ENCODE measurements at places on chromosomes 3 and 15.

DNA sequence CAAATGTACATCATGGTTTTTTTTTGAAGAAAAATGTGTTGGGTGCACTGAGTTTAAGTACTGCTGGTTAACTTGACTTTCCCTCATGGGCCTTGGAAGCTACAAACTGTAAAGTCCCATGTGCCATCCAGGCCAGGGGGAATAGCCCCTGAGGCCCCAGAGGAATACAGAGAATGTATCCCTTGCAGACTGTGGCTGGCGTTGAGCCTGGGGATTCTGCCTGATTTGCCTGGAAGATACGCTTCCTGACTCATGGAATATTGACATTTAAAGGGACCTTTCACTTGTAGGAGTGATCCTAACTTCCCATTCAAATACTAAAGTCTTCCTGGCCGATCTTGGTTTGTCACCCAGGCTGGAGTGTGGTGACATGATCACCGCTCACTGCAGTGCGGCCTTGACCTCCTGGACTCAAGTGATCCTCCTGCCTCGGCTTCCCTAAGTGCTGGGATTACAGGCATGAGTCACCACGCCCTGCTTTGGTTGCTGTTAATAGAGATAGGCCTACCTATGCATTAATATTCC is 42.0 kb downstream of the ADAMTSL3 start:
- DNase-seq: no peak

GRCh38 chr3:192033246-192033645 is 572.3 kb downstream of the PYDC2 start:
- DNase-seq: no peak

GRCh38 chr3:126924458-126924857 is 58.5 kb upstream of the PLXNA1 start:
- DNase-seq: no peak

DNA sequence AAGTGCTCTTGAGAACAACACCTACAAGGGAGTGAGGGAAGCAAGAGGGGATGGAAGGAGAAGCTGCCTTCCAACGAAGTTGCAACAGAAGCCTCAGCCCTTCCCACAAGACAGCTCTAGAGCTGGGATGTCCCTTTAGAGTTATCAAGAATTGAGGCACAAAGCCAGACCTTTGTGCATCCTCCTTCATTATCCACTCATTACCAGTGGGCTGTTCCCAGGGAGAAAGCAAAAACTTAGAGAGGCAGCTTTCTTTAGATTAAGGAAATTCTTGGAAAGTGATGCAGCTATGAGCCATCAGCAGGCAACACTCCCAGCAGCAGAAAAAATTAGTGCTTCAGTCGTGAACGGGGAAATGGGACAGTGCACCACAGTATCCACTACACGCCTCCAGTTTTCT is 10.6 kb upstream of the CD96 start:
- DNase-seq: no peak

DNA sequence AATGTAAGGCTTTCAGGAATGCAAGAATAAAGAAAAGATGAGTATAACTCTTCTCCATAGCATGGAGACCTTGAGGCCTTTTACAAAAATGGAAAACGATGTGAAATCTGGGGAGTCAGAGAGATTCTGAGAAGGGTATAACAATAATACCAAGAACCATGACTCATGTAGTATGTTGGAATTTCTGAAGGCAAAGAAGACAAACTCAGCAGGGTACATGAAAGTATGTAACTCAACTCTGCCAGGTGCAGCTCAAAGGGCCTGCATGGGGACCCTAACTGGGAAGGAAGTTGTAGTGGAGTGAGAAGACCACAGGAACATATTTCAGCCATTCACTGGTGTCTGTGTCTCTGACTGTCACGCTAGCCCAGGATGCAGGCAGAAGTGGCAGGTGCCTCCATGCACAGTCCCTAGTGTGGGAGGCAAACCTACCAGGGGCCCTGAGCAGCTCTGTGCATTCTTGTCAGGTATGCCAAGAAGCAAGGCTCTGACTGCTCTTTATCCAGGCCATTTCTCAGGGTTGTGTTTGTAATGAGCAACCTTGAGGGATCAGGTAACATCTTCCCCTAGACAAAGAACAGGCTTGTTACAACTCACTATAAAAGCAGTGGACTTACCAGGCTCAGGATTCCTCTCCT is 57.2 kb downstream of the GPR156 start:
- no peak for DNase-seq

GRCh38 chr3:126433105-126433430 is 38.4 kb downstream of the CFAP100 start:
- no peak for DNase-seq

GRCh38 chr15:23083115-23083514 is 43.7 kb upstream of the TUBGCP5 start:
- no peak for DNase-seq

- no peak for DNase-seq
These were observed 43.7 kb downstream of the LRRC49 start for GRCh38 chr15:70936326-70936725.

DNA sequence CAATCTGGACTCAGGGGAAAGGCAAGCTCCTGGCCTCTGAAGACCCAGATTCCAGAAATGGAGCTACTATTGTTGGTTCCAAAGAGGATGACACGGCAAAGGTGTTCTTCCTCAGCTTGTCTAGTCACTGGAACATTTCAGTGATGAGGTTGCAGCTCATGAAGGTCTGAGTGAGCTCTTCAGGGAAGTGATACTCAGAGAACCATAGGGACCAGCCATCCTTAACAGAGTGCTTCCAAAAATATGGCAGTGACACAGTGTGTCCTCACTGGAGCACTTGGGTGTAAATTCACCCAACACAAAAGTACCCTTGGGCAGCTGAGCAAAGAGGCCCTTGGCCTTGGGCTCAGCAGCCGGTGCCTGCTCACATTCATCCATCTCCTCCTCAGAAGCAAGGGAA is 46.3 kb downstream of the SPTSSB start:
- DNase-seq: no peak

DNA sequence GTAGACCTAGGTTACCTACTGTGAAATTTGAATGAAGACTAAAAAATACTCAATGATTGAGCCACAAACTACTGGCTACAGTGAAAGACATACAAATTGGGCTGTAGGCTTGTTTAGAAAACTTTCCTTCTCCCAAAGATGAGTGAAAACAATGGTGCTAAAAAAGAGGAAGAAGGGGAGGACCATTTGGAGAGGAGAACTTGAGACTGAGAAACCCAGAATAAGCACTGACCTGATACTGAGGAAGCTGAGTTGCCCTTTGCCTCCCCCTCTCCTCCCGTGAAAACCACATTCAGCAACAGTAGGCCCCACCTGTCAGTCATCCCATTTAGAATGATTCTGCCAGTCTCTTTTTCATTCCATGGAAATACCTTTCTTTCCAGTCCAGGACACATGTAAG is 484.0 kb upstream of the TGFBR2 start:
- no peak for DNase-seq

DNA sequence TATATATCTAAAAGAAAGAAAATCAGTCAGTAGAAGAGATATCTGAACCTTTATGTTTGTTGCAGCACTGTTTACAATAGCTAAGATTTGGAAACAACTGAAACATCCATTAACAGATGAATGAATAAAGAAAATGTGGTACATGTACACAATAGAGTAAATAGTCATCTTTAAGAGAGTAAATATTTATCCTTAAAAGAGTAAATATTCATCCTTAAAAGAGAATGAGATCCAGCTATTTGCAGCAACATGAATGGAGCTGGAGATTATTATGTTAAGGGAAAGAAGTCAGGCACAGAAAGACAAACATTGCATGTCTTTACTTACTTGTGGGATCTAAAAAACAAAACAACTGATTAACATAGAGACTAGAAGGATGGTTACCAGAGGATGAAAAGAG is 197.0 kb upstream of the CBLB start:
- DNase-seq: no peak

- no peak for DNase-seq
These were observed 237.7 kb downstream of the NR1D2 start for GRCh38 chr3:24182756-24183155.

- DNase-seq: no peak
These were observed 56.3 kb downstream of the KLF15 start for GRCh38 chr3:126300761-126301481.

- DNase-seq: no peak
These were observed 60.3 kb downstream of the CHRD start for GRCh38 chr3:184440151-184440550.

GRCh38 chr15:90058308-90058707 is 44.0 kb downstream of the IDH2 start:
- DNase-seq: no peak

DNA sequence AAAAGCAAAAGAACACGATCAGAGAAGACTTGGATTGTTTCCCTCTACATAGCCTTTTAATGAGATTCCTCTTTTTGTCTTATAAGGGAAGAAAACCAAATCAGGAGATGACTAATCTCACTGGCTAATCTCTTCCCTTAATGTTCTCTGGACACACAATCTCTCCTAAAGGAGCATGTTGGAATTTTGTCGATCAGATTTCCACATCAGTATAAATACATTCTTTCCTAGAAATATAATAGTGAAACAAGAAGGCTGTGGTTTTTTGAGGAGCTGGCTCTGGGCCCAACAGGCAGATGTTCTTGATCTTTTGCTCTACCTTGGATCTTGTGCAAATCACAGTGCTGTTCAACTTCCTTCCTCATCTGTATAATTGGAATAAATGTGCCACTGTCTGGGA is 94.0 kb downstream of the GTPBP8 start:
- no peak for DNase-seq

DNA sequence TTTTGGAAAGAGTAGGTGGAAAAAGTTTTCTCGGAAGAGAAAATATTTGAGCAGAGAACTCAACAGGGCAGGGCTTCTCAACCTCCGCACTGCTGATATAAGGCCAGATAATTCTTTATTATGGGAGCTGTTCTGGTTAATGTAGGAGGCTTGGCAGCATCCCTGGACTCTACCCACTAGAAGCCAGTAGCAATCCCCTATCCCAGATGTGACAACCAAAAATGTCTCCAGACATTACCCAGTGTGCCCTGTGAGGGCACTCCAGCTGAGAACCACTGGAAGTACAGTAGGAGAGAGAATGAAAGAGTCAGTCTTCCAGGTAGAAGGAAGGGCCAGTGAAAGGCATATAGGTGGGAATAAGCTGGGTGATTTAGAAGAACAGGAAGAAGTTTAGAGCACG is 647.8 kb upstream of the ADAMTS9 start:
- no peak for DNase-seq

DNA sequence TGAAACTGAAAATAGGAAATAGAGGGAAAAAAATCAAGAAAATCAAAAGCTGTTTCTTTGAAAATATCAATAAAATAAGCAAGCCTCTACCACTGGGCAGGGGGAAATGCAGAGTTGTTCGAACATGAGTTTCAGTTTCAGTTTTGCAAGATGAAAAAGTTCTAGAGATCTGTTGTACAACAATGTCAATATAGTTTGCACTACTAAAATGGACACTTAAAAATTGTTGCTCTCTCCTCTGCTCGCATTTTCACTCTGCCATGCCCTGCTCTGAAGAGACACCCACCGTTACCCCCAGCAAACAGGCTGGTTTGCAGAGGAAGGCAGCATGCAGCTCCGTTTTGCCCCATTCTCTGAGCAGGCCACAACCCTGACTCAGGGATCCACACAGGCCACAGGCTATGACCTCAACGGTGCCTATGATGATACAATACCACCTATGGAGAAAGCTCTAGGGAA is 64.5 kb downstream of the ZNF148 start:
- peak; percentile 10 for DNase-seq

DNA sequence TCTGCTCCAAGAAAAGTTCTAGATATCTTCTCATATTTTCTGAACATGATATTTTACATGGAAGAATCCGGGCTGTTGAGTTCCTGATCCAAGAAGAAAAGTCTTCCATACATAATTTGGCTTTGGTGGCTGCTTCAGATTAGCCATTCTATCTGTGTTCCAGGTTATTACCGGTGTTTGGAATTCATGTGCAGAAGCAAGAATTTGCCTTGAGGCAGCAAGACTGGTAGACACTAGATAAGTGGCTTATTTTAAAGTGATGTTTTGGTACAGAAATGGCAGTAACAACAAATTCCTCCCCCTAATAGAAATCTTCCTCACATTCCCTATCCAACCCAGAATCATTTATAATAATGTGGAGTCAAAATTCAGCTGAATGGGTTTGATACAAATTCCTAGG is 29.2 kb downstream of the MITF start:
- DNase-seq: no peak

DNA sequence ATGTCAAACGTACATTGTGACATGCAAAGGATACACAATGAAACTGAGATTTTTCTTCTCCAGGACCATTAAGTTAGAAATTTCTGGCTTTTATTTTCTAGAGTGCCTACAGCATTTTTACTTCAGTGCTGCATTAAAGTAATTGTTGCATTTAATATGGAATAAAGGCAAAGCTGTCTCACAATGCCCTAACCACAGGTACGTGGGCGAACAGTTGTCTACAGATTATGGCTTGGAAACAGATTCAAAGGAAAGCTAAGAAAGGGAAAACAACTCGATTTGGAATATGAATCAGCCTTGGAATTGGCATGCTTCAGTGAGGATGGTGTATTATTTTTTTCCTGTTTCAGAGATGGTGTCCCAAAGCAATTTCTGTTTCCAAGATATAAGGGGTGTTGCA is 79.1 kb upstream of the TUSC7 start:
- no peak for DNase-seq

GRCh38 chr15:66115568-66116206 is 137.9 kb downstream of the MEGF11 start:
- DNase-seq: no peak

GRCh38 chr3:44026220-44026865 is 215.3 kb upstream of the TOPAZ1 start:
- DNase-seq: no peak

DNA sequence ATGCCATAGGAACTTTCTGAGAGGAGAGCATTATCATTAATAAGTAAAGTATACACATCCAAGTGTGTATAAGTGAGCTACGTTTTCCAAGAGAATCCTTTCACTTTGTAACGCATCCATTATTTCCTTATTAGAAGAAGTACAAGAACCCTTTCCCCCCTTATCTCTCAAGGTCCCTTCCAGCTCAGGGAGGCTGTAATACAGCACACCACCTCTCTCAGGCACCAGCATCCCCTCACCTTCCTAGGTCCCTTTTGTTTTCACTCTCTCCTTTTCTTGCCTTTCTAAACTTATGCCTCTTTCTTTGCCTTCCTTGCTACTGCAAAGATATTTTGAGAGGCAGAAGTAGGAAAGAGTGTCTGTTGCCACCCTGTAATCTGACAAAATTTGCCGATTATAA is 446.0 kb downstream of the GRM7 start:
- DNase-seq: no peak

- DNase-seq: no peak
These were observed 21.6 kb downstream of the NGRN start for GRCh38 chr15:90287101-90287500.

- peak; percentile 71 for DNase-seq
These were observed at the start of gene SUCLG2 for GRCh38 chr3:67654099-67654843. Gene SUCLG2, minus strand, starts transcription at chr3:67654612. Its CDS starts 26 bp downstream, at chr3:67654586.

All from stimulated activated CD8-positive, alpha-beta memory T cell treated with anti-CD3 and anti-CD28 coated beads, Interleukin-2, amount 100 ng/mL, for 1 hour (primary cell).